ENCODE measurements at places on chromosomes 4 and X.

DNA sequence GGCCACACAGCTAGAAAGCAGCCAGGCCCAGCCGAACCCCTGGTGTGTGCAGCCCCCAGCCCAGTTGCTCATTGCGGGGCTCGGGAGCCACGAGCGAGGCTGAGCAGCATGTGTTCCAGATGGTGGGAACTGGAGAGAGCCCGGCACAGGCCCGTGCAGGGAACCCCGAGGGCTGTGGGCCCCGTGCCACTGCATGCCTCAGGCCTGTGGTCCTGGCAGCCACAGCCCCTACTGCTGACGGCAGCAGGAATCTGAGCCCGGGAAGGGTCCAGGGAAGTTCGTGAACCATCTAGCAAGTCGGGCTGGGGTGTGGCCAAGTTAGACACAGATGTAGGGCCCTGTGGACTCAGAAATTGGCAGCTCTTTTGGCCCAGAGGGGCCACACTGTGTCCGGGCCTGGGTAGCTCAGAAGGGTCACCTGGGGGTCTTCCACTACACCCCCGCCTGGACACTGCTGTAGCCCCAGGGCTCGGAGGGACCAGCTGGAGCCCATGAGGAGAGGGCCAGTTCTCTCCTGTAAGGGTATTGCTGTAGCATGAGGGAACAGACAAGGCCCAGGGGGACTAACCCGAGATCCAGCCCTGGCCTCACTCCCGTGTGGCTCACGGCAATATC lies 12.1 kb downstream of the HTRA3 start:
- H3K27me3 ChIP-seq: no peaks in the 10 kb centered on the region
- no peaks in the 10 kb centered on the region for H3K36me3 ChIP-seq
- H3K4me1 ChIP-seq: peaks cover 9% of the 10 kb centered on the region
- no peak overlapping the region for H3K4me3 ChIP-seq

- H3K27ac ChIP-seq: no peak overlapping the region
- no peaks in the 10 kb centered on the region for H3K4me1 ChIP-seq
- H3K4me3 ChIP-seq: no peak overlapping the region
- no peaks in the 10 kb centered on the region for H3K36me3 ChIP-seq
- DNase-seq: no peak
Measured at GRCh38 chr4:7418131-7418943, 16.4 kb downstream of the PSAPL1 start.

DNA sequence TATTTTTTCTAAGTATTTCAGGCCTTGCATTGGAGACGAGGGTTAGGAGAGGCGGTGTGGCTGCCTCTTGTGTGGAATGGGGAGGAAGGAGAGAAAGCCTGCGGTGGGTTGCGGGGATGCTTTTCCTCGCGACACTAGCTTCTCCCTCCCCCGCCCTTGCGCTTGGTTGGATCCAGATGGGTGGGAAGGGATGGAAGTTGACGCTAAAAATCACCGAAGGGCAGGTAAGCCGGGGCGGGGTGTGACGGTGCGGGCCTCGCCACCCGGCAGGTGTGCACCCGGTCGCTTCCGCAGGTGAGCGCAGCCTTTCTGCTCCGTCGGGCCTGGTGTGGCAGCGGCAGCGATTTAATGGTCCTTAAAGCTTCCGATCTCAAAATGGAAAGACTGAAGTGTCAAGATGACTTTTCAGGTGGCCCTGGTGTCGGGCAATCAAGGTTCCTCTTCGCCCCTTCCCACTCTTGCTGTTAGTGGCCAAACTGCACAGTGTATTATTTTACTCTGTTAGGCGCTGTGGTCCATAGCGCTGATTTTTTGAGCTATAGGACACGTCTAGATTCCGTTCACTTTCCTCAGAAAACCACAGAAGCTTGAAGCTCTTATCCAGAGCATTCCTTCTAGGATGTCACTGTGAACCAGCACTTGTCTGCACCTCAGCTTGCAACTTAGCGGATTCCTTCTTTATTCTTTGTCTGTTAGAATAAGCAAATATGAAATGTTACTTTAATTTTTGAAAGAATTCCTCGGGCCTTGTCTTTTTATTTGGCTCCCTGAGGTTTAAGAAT lies 765 bp downstream of the ENOPH1 start:
- no peaks in the 10 kb centered on the region for H3K27me3 ChIP-seq
- peak overlapping the region; percentile 100 for H3K27ac ChIP-seq
- DNase-seq: peak; percentile 68
- H3K4me1 ChIP-seq: peaks cover 15% of the 10 kb centered on the region
- H3K4me3 ChIP-seq: peak overlapping the region; percentile 100

- H3K36me3 ChIP-seq: no peaks in the 10 kb centered on the region
- DNase-seq: no peak
- H3K27ac ChIP-seq: no peak overlapping the region
- H3K27me3 ChIP-seq: no peaks in the 10 kb centered on the region
Measured at GRCh38 chr4:152735396-152735859, 44.1 kb downstream of the TIGD4 start.

- H3K27me3 ChIP-seq: no peaks in the 10 kb centered on the region
- H3K4me3 ChIP-seq: no peak overlapping the region
- no peaks in the 10 kb centered on the region for H3K4me1 ChIP-seq
- DNase-seq: no peak
- no peak overlapping the region for H3K27ac ChIP-seq
- no peaks in the 10 kb centered on the region for H3K36me3 ChIP-seq
Measured at GRCh38 chr4:164813554-164813953, 59.6 kb downstream of the SMIM31 start.

GRCh38 chr4:178470996-178471784 lies 1029.0 kb upstream of the AGA start:
- no peaks in the 10 kb centered on the region for H3K36me3 ChIP-seq
- H3K4me3 ChIP-seq: no peak overlapping the region
- H3K27ac ChIP-seq: no peak overlapping the region
- H3K4me1 ChIP-seq: no peaks in the 10 kb centered on the region

DNA sequence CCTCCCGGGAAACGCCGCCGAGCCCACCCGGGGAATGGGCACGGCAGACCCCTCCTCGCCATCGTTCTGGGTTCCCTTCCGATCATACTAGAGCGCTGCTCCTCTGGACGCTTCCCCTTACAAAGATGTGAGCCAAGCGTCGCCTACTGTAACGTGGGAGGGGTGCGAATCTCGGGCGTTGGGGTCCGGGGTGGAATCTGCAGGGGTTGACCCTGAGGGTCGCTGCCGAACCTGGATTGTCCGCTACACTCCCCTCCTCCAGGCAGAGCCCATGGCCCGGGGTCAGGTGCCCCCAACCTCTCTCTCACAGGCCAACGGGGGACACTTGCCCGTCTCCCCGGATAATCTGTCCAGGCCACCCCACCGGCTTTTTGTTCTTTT lies 13.8 kb downstream of the BCOR start:
- H3K4me3 ChIP-seq: peak overlapping the region; percentile 22
- H3K36me3 ChIP-seq: no peaks in the 10 kb centered on the region
- H3K27ac ChIP-seq: no peak overlapping the region
- no peak for DNase-seq
- peaks cover 51% of the 10 kb centered on the region for H3K4me1 ChIP-seq
- H3K27me3 ChIP-seq: no peaks in the 10 kb centered on the region

DNA sequence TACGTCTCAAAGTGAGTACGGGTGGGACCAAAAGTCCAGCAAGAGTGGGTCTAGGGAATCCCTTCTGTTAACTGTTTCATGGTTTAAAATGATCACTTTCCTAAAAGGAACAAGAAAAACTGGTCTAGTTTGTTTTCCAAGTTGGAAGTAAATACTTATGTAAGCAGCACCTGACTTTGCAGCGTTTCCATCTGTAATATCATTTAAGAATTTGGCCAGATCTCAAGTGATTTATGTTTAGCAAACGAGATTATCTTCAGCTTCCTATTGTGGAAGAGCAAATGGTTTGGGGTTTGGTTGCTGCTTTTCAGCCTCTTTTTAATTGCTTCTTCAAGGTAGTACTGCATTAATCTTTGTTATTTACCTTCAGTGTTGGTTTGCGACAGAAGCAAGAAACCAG lies 50.4 kb downstream of the FHIP1A start:
- no peaks in the 10 kb centered on the region for H3K4me1 ChIP-seq
- DNase-seq: no peak
- no peaks in the 10 kb centered on the region for H3K36me3 ChIP-seq
- H3K27me3 ChIP-seq: no peaks in the 10 kb centered on the region
- H3K4me3 ChIP-seq: no peak overlapping the region
- H3K27ac ChIP-seq: no peak overlapping the region

DNA sequence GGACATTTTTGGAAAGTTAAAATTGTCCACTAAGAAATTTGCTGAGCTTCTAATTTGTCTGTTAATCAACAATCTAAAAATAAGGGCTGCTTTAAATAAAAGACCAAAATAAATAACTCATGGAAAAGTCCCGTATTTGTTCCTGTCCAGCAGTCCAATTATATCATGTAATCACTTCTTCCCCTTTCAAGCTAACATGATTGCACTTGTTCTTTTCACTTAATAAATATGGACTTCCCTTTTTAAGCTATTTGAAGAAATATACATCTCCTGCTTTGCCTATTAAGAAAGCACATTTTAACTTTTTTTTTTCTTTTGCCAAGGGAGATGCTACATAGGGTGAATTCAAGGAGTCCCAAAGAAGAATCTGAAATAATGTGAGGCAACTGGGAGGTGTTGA lies 55.6 kb upstream of the FRAS1 start:
- DNase-seq: no peak
- no peak overlapping the region for H3K4me3 ChIP-seq
- H3K27me3 ChIP-seq: no peaks in the 10 kb centered on the region

GRCh38 chrX:49312176-49312575 lies 8.7 kb downstream of the GAGE10 start:
- no peaks in the 10 kb centered on the region for H3K27me3 ChIP-seq
- no peak overlapping the region for H3K27ac ChIP-seq
- no peak overlapping the region for H3K4me3 ChIP-seq
- H3K36me3 ChIP-seq: no peaks in the 10 kb centered on the region
- H3K4me1 ChIP-seq: peaks cover 30% of the 10 kb centered on the region

- H3K4me1 ChIP-seq: no peaks in the 10 kb centered on the region
- peak; percentile 31 for DNase-seq
- H3K27me3 ChIP-seq: no peaks in the 10 kb centered on the region
- H3K4me3 ChIP-seq: no peak overlapping the region
Measured at GRCh38 chrX:106619797-106620196, 8.0 kb downstream of the RADX start.

GRCh38 chr4:108651014-108651791 lies 804 bp downstream of the OSTC start:
- H3K4me3 ChIP-seq: peak overlapping the region; percentile 65
- H3K27ac ChIP-seq: peak overlapping the region; percentile 87
- peak; percentile 13 for DNase-seq

DNA sequence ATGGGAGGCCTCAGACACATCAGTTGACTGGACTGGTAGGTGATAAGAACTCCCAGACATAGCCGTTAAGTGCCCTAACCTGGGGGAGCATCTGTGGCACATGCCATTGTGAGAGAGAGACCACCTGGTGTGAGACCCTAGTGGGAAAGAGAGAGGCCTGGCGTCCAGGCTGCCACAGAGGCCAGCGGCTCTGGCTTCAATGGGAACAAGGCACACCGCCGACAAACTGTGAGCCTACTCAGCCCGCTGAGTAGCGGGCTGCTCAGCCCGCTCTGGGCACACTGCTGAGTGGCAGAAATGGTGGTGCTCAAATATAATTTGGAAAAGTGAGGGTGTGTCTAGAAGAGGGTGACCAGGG lies 34.0 kb downstream of the PHKA2 start:
- H3K27ac ChIP-seq: no peak overlapping the region
- no peaks in the 10 kb centered on the region for H3K4me1 ChIP-seq
- DNase-seq: no peak
- no peaks in the 10 kb centered on the region for H3K27me3 ChIP-seq
- no peak overlapping the region for H3K4me3 ChIP-seq

DNA sequence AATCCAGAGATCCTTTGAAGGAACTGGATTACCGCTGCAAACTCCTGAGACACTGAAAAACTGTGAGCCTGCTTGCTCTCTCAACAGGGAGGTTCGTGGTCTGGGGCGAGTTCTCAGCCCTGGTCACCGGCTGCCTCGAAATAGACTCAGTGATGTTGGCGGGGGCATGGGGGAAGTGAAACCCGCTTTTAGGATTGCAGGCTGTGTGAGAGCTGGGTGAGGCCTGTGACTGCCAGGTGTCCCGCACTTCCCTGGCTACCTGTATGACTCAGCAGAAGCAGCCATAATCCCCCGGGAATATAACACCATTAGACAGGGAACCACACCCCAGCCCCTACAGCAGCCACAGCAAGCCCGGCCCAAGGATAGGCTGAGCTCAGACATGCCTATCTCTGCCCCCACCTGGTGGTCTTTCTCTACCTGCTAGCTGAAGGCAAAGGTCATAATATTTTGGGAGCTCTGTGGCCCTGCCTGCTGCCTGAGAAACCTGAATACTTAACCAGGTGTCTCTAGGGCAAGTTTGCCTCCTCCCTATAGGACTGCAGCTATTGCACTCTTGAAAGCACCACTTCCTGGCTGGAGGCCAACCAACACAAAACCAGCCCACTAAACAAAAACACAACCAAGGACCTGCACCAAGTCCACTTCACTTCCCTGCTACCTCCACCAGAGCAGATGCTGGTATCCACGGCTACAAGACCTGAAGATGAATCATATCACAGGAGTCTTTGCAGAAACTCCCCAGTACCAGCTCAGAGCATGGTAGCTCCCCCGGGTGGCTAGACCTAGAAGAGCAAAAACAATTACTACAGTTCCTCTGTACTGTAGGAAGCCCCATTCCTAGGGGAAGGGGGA lies 202.0 kb downstream of the RRAGB start:
- no peak overlapping the region for H3K4me3 ChIP-seq
- DNase-seq: no peak

GRCh38 chrX:1412551-1413161 lies 20.7 kb upstream of the SLC25A6 start:
- H3K36me3 ChIP-seq: peaks cover 15% of the 10 kb centered on the region
- no peaks in the 10 kb centered on the region for H3K4me1 ChIP-seq
- no peak overlapping the region for H3K27ac ChIP-seq
- H3K4me3 ChIP-seq: no peak overlapping the region

DNA sequence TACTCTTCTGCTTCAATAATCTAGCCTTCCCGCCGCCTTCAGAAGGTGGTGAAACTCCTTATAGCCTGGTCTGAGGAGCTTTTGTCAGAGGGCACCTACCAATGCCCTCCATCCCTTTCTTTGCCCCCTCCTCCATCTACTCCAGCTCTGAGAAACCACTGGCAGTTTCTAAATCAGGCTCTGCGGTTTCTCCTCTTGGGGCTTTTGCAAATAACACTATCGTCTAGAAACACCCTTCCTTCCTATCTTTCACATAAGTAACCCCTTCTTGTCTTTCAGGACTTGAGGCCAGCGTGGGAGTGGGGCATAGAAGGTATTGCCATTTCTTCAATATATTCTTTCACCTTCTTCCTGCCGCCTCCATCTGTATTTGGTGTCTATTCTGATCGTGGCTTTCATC lies 1.2 kb upstream of the EFHC2 start:
- peak; percentile 60 for DNase-seq
- peak overlapping the region; percentile 68 for H3K4me3 ChIP-seq
- H3K36me3 ChIP-seq: no peaks in the 10 kb centered on the region
- H3K27me3 ChIP-seq: no peaks in the 10 kb centered on the region

GRCh38 chr4:14178421-14178820 lies 550.9 kb upstream of the BOD1L1 start:
- no peak overlapping the region for H3K4me3 ChIP-seq
- peak; percentile 20 for DNase-seq
- no peaks in the 10 kb centered on the region for H3K36me3 ChIP-seq
- peaks cover 11% of the 10 kb centered on the region for H3K4me1 ChIP-seq
- peak overlapping the region; percentile 61 for H3K27ac ChIP-seq
- H3K27me3 ChIP-seq: no peaks in the 10 kb centered on the region
